ENCODE measurements at places on chromosomes 4 and X.

DNA sequence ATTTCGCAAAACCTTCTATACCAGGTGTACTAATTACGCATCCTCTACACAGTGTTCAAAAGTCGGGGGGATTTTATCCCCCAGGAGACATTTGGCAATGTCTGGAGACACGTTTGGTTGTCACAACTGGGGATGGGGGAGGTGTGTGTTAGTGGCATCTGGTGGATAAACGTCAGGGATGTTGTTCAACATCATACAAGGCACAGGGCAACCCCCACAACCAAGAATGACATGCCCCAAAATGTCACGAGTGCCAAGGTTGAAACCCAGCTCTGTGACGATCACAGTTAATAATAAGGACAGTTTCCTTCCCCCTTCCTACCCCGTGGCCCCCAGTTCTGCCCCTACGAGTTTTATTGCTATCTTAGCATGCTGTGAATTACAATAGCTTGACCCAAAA lies 15.9 kb upstream of the SEL1L3 start:
- DNase-seq, result no peak

- no peak for DNase-seq
Observed at GRCh38 chrX:149274516-149275105, 230.5 kb downstream of the IDS start.

DNA sequence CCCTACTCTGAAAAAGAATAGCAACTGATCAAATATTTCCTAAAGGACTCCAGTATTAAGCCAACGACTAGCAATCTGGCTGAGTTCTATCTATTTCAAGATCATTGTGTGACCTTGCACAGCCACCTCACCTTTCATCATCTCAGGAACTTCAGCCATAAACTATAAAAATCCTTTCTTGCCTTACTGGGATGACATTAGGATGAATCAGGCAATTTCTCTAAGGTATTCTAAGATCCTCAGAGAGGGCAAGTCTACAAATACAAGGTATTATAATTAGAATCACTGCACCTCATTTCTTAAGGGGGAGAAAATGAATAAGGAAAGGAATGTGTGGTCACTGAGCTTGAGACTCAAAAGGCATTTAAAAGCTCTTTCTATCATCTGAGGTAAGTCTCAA lies 152.6 kb downstream of the GRIA3 start:
- no peak for DNase-seq

DNA sequence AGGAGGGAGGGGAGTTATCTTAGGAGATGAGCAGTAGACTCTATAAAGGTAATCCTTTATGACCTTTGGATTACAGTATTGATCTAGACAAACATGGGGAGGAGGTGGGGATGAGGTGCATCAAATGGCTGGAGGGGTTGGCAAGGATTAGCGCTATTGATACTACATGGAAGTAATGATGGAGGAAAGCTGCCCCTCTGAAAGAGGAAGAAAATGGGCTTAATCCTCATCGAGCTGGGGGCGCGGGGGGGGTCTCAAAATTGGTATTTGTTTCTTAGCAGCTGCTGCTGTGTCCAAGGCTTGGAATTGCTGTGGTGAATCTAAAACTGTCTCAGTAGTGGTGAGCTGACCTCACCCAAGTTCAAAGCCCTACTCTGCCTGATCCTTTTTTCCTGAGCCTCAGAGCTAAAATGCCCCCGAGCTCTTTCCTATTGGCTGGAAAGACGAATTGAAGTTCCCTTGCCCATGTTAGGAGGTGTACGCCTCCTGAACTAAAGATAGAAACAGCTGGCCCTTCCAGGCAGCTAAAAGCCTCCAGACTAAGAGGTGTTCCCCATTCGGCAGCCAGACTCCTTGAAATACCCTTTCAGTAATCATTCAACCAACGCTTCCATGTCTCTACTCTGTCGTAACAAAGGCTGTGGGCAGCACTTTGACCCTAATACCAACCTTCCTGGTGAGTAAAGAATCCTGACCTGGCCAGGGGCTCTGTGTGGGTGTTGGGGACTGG lies at the start of gene ITGB1BP2:
Gene ITGB1BP2 (plus strand): TSS at position 556 of the 730 bp plus-strand sequence. CDS start 57 bp downstream, at position 613.
- no peak for DNase-seq

DNA sequence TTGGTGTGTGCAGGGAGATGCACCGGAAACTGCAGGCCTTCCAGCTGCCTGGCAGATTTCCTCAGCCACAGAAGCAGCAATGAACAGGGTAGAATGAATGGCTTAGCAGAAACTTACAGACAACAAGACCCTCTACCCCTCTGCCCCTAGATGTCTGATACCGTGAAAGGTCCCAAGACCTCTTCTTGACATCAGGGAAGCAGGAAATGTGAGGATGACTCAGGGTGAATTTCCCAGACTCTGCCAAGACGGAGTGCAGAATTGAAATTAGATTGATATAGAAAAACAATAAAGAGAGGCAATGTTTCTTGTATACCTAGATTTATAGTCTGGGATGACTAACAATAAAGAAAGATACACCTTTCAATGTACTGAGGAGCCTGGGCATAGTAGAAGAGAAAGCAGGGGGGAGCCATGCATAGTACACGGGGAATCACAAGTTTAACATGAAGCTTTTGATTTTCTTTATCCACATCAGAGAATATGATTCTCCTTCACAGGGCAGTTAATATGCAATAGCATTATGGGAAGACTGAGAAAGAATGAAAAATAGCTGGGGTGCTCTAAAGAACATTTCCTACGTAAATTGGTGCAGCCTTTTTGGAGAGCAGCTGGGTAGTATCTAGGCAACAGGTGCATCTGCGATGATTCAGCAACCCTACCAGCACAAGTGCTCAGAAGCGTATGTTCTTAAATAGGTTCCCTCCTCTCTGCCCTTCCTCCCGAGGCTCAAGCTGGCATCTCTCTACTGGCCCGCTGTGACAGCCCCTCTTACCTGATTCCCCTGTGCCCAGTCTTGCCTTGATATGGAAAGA lies 18.3 kb upstream of the CXCR3 start:
- no peak for DNase-seq

GRCh38 chr4:111494971-111495370 lies 650.3 kb upstream of the FAM241A start:
- DNase-seq, result no peak

GRCh38 chr4:89221167-89221867 lies 86.3 kb downstream of the GPRIN3 start:
- DNase-seq, result no peak

All from SIG-M5 (cell line).